ENCODE measurements at places on chromosomes 5 and 9.

DNA sequence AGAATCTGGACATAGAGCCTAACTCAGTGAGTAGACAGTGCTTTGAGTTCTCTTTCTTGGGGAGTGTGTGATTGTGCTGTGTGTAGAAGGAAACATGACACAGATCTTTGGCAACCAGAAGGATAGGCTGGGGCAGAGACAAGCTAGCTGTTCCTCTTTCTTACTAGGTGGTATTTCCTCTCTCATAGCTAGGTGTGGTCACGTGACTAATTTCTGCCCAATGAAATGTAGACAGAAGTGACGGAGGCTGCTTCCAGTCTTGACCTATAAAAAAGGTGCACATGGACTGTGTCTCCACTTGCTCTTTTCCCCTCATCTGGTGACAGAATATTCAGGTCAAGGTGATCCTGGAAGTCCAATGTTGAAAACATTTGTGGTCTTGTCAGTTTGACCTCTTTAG is 92.5 kb upstream of the NFIB start:
- no peak for DNase-seq

DNA sequence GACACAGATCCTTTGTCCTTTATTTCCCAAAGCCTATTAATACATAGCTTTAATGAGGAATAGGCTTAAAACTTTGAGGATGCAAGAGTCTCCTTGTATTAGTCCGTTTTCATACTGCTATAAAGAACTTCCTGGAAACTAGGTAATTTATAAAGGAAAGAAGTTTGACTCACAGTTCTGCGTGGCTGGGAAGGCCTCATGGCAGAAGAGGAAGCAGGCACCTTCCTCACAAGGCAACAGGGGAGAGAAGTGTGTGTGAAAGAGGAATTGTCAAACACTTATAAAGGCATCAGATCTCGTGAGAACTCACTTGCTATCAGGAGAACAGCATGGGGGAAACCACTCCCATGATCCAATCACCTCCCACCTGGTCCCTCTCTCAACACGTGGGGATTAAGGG is 5.4 kb upstream of the CLK4 start:
- no peak for DNase-seq

GRCh38 chr9:5835808-5836207 is 2.9 kb upstream of the ERMP1 start:
- DNase-seq, result no peak

GRCh38 chr9:91210318-91210717 is 151.4 kb downstream of the AUH start:
- DNase-seq, result no peak

GRCh38 chr5:107154593-107154992 is 516.1 kb downstream of the EFNA5 start:
- DNase-seq, result no peak

- no peak for DNase-seq
Measured at GRCh38 chr5:10511741-10512640, 51.9 kb upstream of the ANKRD33B start.
